ENCODE measurements at places on chromosomes 12 and 14. TPM values are rescaled to one million over a fixed set of nuclear protein-coding genes. Genes with fewer than 3 reads are reported as not detected.

DNA sequence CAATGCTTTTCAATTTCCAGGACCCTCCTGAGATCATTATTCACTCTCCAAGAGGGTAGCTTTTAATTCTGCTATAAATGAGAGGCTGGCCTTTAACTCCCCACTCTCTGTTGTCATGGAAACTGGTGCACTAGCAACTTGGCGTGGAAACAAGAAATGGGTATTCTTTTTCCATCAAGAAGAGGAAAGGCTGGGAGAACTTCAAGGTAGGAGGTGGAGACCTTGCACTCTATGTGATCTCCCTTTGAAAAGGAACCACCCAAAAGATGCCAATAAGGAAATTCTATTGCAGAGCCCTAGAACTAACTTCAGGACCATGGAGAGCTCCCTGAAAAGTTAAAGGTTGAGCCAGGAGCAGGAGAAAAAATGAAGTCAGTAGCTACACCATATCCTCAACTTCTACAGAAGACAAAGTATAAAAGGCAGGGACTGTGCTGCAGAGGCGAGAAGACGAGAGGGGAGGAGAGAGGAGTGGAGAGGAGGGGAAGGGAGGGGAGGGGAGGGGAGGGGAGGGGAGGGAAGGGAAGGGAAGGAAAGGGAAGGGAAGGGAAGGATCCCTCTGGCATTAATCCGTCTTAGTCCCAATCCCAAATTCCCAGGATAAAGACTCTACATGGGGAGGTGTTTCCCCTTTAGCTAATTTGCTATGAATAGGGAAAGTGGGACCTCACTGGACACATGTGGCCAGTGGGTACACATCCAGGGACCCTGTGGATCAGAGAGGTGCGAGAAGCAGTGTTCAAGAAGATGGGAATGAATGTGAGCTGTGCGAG, 46.7 kb upstream of the FICD start:
- no peak overlapping the region for H3K4me3 ChIP-seq
- DNase-seq: peak; percentile 78
- no peaks in the 10 kb centered on the region for H3K27me3 ChIP-seq
- no peaks in the 10 kb centered on the region for H3K36me3 ChIP-seq
- H3K4me1 ChIP-seq: no peaks in the 10 kb centered on the region

- H3K4me1 ChIP-seq: no peaks in the 10 kb centered on the region
- peak; percentile 61 for DNase-seq
- peaks cover 9% of the 10 kb centered on the region for H3K36me3 ChIP-seq
- peak overlapping the region; percentile 24 for H3K4me3 ChIP-seq
Observed at GRCh38 chr12:130818635-130819576, 20.1 kb downstream of the STX2 start.

DNA sequence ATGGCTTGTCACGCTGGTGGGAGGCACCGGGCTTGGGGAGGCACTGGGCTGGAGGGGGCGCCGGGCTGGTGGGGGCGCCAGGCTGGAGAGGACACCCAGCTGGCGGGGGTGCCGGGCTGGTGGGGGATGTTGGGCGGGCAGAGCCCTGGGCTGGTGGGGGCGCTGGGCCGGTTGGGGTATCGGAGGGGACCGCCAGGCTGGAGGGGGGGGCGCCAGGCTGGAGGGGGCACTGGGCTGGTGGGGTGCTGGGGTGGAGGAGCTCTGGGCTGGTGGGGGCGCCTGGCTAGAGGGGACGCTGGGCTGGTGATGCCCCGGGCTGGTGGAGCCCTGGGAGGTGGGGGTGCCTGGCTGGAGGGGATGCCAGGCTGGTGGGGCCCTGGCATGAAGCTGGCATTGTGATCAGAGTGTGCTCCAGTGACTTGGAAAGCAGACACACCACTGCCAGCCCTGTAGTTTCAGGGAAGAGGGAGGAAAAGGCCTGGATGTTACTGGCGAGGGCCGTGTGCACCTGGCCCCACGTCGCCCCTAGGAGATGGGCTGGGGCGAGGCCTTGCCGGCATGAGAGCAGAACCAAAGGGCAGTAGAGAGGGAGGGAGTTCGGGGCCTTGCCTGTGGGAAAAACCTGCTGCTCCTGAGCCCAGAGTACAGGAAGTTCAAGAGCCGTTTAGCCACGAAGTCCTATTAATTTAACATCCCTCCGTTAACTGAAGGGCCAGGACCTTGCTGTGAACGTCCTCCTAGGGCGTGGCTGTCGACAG, 13.1 kb downstream of the TEDC1 start:
- H3K27ac ChIP-seq: no peak overlapping the region
- H3K27me3 ChIP-seq: no peaks in the 10 kb centered on the region
- no peaks in the 10 kb centered on the region for H3K36me3 ChIP-seq
- no peak for DNase-seq
- H3K4me1 ChIP-seq: no peaks in the 10 kb centered on the region
- no peak overlapping the region for H3K4me3 ChIP-seq

DNA sequence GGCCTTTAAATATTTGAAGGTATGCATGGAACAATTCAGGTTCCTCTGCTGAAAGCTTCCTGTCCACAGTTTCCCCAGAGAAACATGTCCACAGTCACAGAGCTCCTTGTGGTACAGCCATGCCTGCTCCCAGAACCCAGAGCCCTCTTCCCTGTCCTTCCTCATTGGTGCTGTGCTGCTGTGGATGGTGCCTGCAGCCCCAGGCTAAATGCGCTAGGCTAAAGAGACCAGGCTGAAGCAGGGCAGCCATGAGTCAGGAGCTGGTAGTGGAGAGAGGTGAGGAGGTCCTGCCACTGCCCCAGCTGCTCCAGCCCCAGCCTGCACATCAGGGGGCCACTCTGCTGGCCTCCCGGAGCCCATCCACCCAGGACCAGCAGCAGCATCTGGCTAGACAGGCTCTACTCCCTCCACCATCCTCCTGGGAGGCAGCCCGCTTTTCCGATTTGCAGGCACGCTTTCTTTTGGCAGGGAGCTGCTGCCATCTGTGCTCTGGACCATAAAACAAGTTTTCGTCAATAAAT, 65.4 kb upstream of the DDX11 start:
- no peaks in the 10 kb centered on the region for H3K27me3 ChIP-seq
- no peak overlapping the region for H3K4me3 ChIP-seq
- no peak overlapping the region for H3K27ac ChIP-seq
- no peak for DNase-seq
- H3K4me1 ChIP-seq: no peaks in the 10 kb centered on the region
- H3K36me3 ChIP-seq: no peaks in the 10 kb centered on the region

DNA sequence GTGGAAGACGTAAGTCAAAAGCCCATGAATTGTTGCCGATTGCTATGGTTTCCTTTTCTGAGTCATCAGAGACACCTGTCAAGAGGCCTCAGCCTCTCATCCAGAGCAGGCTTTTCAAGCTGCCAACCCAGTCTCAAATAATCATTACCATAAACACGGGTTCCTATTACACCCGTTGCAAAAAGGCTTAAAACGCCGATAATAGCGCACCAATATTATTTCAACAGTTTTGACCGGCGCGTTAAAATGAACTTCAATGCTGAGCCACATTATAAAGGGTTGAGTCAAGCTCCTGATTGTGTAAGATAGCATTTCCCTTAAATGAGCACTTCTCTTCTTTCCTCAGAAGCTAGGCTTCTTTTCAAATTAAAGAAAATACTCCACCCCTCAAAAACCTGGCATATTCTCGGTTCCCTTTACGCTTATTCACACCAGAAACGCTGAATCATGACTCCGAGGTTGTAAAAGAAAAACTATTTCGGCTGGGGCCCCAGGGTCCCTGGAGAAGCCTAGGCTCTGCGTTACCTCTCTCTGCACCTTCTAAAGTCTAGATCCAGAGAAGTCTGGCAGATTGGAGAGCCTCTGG, 1.4 kb downstream of the TMTC1 start:
- H3K4me3 ChIP-seq: peak overlapping the region; percentile 72
- no peaks in the 10 kb centered on the region for H3K36me3 ChIP-seq
- no peak for DNase-seq
- no peaks in the 10 kb centered on the region for H3K4me1 ChIP-seq
- peaks cover 2% of the 10 kb centered on the region for H3K27me3 ChIP-seq
- H3K27ac ChIP-seq: peak overlapping the region; percentile 22

GRCh38 chr12:83997423-83997822, 915.2 kb downstream of the SLC6A15 start:
- H3K4me1 ChIP-seq: no peaks in the 10 kb centered on the region
- no peak for DNase-seq
- no peaks in the 10 kb centered on the region for H3K27me3 ChIP-seq
- no peak overlapping the region for H3K27ac ChIP-seq
- no peak overlapping the region for H3K4me3 ChIP-seq
- no peaks in the 10 kb centered on the region for H3K36me3 ChIP-seq

DNA sequence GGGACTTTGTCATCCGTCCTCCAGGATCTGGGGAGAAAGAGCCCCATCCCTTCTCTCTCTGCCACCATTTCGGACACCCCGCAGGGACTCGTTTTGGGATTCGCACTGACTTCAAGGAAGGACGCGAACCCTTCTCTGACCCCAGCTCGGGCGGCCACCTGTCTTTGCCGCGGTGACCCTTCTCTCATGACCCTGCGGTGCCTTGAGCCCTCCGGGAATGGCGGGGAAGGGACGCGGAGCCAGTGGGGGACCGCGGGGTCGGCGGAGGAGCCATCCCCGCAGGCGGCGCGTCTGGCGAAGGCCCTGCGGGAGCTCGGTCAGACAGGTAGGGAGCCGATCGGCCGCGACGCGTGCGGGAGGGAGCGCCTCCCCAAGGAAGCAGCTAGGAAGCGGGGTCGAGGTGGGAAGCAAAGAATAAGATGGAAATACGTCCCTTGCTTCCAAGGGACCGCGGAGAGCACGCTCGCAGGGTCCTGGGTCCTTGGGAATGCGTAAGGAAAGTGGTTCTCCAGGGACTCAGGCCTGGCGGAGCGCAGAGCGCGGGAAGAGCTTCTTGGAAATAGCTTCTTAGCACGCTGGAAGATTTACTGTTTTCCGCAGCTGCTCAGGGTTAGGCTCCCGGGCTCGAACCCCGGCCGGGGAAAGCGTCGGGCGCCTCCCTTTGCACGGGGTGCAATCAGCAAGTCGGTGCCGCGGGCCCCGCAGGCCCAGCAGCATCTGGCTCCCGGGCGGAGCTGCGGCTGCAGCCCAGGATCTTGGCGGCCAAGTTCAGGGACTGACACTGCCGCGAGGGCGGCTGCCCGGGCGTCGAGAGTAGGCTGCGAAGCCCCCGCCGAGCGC, 457 bp downstream of the SOCS2 start:
- H3K27me3 ChIP-seq: no peaks in the 10 kb centered on the region
- peak; percentile 60 for DNase-seq
- peaks cover 13% of the 10 kb centered on the region for H3K4me1 ChIP-seq
- H3K27ac ChIP-seq: peak overlapping the region; percentile 96
- peak overlapping the region; percentile 83 for H3K4me3 ChIP-seq
- no peaks in the 10 kb centered on the region for H3K36me3 ChIP-seq

Gene CMTM5
- polyA plus RNA-seq: 0.79 TPM

Gene COCH
- polyA plus RNA-seq: 0.06 TPM

Gene LRRC10
- not detected for polyA plus RNA-seq

Gene PPP2R3C
- 19.6 TPM for polyA plus RNA-seq

Gene SNX6
- polyA plus RNA-seq: 53.3 TPM
